Activated CD4-positive, alpha-beta T cell treated with anti-CD3 and anti-CD28 coated beads for 36 hours (primary cell): ENCODE measurements at places on chromosomes 16 and 17. TPM values are rescaled to one million over a fixed set of nuclear protein-coding genes. Genes with fewer than 3 reads are reported as not detected.

DNA sequence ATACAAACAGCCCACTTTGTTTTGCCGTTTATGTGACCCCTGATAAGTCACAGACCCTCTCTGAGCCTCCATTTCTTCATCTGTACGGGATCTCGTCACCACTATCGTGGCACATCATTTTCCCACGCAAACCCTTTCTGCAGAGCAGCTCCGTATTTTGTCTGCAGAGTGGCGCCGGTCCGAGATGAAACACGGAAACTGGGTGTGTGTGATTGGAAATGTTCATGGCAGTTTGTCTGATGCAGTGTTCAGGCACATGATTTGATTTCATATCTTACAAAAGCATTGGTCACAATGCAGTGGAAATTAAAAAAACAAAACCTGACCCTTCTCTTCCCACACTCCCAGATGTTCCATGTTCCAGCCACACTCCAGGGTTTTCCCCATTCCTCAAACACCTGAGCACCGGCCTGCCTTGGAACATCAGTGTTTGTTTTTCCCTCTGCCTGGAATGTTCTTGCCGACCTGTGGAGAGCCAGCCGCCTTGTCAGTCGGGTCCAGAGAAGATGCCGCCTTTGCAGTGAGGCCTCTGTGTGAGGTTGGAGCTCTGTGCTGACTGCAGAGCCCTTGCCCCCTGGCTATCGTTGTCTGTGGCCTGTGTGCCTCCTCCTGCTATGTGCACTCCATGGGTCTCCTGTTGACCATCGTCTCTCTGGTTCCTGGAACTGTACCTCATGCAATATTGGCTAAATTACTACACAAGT lies 39.2 kb downstream of the NT5M start:
- H3K27me3 ChIP-seq: no peaks in the 10 kb centered on the region
- H3K4me1 ChIP-seq: no peaks in the 10 kb centered on the region
- no peaks in the 10 kb centered on the region for H3K36me3 ChIP-seq
- H3K4me3 ChIP-seq: no peak overlapping the region

DNA sequence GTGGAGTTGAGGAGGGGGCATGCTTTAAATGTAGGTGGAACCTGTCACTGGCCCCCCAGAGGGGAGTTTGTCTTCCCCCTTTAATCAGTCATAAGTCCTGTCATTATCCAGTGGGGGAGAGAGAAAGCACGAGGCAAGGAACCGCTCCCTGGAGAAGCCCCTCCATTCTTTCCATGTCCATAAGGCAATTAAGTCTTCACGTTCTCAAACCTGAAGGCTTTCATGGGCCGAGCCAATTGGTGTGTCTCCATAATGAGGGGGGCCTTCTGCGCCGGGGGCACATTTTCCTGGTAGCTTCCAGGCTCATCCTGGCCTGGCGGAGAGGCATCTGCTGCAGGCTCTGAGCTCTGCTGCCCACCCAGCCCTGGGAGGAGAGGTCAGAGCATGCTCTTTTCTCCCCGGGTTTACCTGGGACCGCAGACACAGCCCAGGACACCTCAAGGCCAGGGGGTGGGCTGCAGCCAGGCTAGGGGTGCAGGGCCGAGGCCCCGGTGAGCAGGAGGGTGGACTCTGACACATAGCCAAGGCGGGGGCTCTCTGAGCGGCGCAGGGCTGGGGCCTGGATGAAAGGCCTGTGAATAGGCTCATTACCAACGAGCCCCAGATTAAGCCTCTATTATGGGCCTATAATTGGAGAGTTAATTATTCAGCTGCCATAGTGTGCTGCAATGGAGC lies 42.5 kb downstream of the C16orf78 start:
- no peaks in the 10 kb centered on the region for H3K4me1 ChIP-seq
- no peaks in the 10 kb centered on the region for H3K36me3 ChIP-seq
- no peak overlapping the region for H3K27ac ChIP-seq
- DNase-seq: no peak
- no peaks in the 10 kb centered on the region for H3K27me3 ChIP-seq

DNA sequence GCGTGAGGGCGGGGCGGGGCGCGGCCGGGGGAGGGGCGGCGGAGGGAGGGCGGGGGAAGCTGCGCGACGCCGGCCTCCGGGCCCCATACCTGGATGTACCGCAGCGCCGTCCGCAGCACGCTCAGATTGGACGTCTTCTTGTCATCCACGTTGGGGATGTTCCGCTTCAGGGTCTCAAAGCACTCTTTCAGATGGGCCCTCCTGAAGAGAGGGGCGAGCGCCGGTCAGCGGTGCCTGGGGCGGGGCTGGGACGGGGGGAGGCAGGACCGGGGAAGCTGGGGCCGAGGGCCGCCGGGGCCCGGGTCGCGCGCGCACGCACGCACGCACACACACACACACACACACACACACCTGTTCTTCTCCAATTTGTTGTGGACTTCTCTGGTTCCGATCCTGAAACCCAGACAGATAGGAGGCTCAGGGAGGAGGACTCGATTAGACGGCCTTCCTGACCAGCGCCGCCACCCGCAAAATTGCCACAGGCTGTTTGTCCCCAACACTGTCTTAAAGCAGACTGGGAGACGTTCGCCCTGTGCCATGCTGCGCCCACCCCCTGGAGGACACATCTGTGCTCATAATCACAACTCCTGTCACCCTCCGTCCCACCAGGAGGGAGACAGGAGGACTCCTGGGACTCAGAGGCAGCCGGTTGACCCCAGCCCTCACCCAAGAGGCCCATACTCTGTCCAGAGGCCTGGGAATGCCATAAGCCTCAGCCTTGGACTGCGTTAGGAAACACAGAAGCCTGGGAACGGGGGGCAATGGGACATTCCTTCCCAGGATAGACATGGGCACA lies 6.7 kb downstream of the MNT start:
- H3K4me3 ChIP-seq: peak overlapping the region; percentile 80
- no peaks in the 10 kb centered on the region for H3K27me3 ChIP-seq
- no peak for DNase-seq
- H3K36me3 ChIP-seq: peaks cover 12% of the 10 kb centered on the region
- peak overlapping the region; percentile 95 for H3K27ac ChIP-seq

Gene TNK1
- 4.8 TPM for total RNA-seq

Gene KRT33A
- total RNA-seq: not detected

Gene CD79B
- total RNA-seq: 28.0 TPM

Gene KRT9
- not detected for total RNA-seq
